ENCODE measurements at places on chromosomes 3 and 15. TPM values are rescaled to one million over a fixed set of nuclear protein-coding genes. Genes with fewer than 3 reads are reported as not detected.

The ENTPD3 gene
- 0.48 TPM for total RNA-seq

The OR5K4 gene
- total RNA-seq: 2.6 TPM

The CLDN18 gene
- 0.96 TPM for total RNA-seq

The ISLR2 gene
- 2.6 TPM for total RNA-seq

- no peak for DNase-seq
Observed at GRCh38 chr15:95561463-95561862, 769.0 kb upstream of the NR2F2 start.

DNA sequence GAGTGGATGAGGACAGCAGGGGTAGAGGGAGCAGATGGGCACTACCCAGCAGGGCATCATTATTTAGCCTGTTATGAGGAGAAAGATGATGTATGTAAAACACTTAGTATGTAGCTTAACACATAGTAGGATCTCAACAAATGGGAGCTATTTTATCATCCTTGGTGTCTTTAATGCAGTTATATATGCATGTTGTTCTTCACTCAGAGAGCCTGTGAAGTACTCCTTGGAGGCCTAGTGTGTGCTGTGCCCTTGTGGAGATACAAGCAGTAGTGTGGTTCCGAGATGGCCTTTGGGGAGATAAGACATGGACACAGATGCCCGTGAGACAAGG, 124.2 kb downstream of the LIPC start:
- DNase-seq: no peak

- DNase-seq: no peak
Observed at GRCh38 chr15:58517682-58518525, 86.1 kb downstream of the LIPC start.

DNA sequence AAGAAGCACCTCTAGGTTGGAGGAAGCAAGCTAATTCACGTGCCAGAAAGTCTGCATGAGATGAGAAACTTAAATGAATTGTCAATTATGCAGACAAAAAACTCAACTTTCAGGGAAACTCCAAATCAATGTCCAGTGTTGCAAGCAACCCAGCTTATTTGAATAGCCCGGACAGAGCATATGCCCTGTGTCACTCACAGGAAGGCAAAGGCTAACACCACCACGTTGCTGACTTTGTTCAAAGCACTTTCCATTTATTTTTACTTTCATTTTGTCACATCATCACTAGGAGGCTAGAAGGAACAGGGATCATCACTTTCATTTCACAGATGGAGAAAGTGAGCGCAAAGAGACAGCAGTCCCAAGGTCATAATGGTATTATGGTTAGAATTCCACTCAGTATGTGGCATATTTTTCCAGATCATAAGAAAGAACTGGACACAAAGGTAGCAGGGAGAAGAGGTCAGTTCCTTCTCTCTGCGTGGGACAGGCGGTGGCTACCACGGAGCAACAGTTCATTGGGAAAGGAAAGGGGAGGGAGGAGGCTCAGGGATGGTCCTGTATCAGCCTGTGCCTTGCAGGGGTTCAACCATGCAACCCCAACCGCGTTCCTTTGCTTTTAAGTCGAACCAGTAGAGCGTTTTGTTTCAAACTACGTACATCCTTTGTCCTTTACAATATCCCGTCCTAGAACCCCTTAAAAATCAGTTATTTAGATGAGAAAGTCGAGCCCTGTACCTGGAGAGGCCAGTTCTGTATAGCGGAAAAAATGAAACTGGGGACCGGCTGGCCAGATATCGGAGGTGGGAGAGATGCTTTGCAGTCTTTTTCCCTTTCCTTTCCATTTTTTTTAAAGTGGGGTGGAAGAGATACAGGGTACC, 1.1 kb downstream of the HEG1 start:
- DNase-seq: peak; percentile 63

DNA sequence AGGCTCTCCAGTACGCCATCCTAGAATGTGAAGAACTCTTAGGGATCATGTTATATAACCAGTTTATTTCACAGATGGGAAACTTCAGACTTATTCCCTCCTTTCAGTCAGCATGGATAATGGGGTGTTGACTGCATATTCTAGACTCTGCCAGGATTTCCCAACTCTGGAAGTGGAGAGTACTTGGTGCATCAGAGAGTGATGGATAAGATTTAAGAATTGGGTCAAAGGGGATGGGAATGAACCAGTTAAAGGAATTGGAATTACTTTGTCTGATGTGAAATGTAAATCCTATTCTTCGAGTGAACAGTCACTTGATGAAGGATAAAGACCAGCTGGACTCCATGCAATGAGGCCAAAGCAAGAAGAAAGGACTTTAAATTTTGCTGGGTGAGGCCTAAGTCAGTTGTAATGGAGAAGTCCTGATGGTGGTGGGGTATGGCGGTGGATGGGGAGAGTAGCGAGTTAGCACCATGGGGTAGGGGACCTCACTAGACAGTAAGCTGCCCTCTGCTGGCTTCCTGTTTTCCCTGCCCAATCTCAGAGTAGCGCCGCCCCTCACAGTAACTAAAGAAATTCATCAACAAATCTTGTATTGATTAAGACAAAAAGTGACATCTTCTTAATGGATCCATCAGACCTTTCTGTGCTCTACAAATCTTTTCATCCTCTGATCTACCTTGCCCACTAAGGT, 7.3 kb upstream of the CACNA1D start:
- no peak for DNase-seq

GRCh38 chr3:101943029-101943428, 93.7 kb downstream of the NFKBIZ start:
- no peak for DNase-seq

DNA sequence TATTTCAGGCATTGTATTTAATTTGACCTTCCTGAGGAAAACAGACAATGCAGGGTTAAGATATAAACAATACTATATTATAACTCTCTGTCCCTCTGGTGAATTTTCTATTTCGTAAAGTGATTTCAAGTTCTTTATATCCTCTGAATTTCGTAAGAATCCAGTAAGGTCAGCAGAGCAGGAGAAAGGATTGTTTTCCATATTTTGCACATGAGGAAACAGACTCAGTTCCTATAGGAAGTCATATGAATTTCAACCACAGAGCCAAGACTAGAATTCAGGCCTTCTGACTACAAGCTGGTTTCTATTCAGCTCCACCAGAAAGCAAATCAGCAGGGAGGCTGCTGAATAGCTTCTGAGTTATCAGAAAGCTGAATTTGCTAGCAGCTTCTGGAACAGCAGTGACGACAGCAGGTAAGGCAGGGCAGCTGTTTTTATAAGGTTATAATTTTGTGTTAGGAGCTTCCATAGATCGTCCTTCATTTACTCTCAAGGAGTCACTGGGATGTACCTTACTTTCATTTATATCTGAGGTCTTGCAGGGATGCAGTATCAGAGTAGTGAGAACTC, 11.1 kb upstream of the PLAAT1 start:
- DNase-seq: no peak
